Activated naive CD4-positive, alpha-beta T cell (primary cell): ENCODE measurements at places on chromosomes 12 and 14.
A peak's percentile ranks its signal among the peaks of the same experiment; 100 is the strongest.

DNA sequence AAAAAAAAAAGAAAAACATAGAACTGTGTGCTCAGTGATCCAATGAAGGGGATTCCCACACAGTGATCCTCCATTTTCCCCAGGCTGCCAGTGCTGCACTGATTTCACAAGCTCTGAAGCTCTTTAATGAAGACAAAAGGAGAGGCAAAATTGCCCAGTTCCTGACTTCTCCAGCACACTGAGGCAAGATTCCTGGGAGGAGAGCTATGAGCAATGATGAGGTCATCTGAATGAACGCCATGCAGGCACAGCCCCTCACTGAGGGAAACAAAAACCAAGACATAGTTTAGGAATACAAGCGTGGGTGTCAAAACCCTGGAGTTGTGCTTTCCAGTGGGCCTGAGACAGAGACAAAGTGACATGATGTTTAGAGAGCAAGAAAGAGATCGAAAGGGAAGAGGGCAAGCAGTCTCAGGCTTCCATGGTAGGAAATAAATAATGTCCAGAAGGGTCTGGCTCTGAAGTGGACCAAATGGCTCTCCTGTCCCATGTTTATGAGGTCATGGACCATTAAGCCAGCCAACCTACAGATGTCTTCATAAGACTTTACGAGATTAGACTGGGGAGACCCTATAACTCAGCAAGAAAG, 40.9 kb upstream of the SMUG1 start:
- no peak for DNase-seq

DNA sequence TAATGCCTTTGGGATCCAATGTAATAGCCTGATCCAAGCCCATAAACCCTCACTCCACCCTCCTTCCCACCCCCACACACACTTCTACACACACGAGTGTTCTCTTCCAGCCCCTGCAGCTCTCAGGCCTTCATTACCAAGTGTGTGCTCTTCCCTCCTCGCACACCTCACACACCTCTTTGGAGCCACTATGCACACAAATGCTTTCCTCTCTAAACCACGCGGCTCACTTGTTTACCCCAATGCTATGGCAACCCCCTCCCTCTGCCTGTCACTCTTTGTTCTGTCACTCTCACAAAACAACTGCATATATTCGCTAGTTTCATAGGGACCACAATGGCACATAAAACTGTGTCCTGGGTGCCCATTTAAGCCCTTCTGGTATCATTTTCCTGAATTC, 35.1 kb downstream of the PPP2R5E start:
- no peak for DNase-seq

DNA sequence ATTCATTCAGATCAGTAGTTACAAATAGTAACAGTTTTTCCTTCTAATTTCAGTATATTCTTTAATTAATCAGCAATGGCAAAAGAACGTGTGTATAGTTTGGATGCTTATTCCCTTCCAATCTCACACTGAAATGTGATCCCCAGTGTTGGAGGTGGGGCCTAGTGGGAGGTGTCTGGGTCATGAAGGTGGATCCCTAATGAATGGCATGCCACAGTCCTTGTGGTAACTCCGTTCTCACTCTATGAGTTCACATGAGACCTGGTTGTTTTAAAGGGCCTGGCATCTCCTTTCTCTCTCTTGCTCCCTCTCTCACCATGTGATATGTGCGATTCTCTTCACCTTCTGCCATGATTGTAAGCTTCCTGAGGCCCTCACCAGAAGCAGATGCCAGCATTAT, 18.9 kb upstream of the SYNDIG1L start:
- no peak for DNase-seq

DNA sequence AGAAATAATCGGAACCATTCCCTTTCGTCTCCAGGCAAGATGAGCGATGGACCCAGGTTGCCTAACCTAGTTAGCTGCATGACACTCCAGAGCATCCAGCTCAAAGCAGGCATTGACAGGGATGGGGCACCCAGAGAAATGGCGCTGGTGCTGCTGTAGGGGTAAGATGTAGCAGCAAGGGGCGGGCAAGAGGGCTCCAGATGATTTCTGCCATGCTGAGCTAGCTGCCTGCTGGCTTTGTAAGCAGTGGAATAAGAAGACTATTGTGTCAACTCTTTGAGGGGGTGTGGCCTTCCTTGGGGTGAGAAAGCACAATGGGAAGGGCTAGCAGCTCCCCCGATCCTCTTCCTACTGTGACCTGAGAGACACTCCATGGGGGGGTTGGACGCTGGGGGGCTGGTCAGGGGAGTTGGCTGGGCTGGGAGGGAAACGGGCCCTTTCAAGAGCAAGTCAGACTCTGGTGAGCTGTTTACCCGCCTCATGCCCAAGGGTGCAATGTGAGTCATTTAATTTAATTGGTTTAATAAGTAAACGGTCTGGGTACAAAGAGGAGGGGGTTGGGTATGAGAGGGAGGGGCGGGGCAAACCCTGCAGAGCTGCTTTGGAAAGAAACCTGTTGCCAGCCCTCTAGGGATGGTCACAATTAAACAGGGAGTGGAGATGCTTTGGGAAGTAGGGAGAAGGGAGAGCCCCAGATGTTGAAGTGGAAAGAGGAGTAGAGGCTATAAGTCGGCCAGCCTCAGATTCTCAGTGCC, 50.5 kb downstream of the B4GALNT3 start:
- no peak for DNase-seq

DNA sequence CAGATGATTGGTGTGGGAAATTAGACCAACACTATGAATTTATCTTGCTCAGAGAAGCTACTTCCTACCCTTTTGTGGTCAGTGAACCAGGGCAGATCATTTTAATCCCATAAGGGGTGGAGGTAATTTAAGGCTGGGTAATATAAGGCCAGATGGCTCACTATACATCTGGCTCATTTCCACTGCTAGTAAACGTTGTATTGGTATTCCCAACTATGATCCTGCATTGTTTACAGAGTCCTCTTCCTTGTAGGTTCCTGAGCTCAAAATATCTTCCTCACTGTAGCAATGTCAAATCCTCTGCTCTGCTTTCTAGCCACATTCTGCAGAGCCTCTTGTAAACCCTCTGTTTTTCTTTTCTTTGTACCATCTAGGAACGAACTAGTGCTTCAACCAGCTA, 93.0 kb upstream of the MGAT4C start:
- no peak for DNase-seq

DNA sequence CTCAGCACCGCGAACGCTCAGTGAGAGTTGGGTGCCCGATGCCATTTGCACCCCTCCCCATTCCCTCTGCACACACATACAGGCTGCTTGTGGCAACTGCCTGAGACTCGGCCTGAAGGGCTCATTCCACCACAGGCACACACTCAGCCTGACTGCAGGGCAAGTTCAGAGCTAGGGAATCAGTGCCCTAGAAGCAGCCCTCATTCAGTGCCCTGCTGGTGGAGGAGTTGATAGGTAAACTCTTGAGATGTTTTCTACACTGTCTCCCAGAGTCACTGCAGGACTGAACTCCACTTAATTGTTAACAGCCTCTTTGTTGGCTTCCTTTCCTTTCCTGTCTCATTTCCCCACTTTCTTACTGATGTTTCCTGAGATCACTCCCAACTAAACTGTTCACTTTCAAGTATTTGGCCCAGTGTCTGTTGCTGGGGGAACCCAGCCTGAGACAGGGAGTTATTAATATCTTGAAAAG, 16.9 kb downstream of the PPP1R36 start:
- no peak for DNase-seq

GRCh38 chr12:62817556-62818271, 117.2 kb downstream of the PPM1H start:
- DNase-seq, result no peak

DNA sequence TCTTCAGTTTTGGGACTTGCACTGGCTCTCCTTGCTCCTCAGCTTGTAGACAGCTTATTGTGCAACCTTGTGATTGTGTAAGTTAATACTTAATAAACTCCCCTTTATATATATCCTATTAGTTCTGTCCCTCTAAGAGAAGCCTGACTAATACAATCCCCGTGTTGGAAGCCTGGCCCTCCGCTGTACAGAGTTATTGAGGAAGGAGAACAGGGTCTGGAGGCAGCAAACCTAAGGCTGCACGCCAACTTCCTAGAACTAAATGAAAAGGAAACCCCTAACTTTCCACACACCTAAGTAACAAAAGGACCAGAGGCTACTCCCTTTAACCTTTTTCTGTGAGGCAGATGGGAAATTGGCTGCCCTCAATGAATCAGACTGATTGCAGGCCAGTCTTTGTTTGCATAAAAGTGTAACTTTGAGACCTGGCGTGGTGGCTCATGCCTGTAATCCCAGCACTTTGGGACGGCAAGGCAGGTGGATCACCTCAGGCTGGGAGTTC, 42.6 kb upstream of the LIMA1 start:
- no peak for DNase-seq

- DNase-seq, result no peak
These were observed 5.7 kb upstream of the VDR start for GRCh38 chr12:47910486-47910885.

- no peak for DNase-seq
These were observed 2.8 kb downstream of the GPR19 start for GRCh38 chr12:12693111-12693671.

DNA sequence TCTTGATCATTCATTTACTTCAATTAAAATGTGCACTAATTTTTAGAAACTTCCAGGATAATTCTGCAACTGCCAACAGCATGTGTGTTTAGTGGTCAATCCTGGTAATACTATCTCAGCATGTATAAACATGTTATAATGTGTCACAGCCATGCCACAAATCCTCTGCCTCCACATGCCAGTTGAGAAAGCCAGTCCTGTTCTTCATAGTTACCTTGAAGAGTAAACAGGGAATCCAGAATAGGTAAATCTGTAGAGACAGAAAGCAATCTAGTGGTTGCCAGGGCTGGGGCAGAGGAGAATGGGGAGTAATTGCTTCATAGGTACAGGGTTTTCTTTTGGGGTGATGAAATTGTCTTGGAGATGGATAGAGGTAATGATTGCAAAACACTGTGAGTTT, 85.9 kb downstream of the ARMH4 start:
- DNase-seq, result no peak

DNA sequence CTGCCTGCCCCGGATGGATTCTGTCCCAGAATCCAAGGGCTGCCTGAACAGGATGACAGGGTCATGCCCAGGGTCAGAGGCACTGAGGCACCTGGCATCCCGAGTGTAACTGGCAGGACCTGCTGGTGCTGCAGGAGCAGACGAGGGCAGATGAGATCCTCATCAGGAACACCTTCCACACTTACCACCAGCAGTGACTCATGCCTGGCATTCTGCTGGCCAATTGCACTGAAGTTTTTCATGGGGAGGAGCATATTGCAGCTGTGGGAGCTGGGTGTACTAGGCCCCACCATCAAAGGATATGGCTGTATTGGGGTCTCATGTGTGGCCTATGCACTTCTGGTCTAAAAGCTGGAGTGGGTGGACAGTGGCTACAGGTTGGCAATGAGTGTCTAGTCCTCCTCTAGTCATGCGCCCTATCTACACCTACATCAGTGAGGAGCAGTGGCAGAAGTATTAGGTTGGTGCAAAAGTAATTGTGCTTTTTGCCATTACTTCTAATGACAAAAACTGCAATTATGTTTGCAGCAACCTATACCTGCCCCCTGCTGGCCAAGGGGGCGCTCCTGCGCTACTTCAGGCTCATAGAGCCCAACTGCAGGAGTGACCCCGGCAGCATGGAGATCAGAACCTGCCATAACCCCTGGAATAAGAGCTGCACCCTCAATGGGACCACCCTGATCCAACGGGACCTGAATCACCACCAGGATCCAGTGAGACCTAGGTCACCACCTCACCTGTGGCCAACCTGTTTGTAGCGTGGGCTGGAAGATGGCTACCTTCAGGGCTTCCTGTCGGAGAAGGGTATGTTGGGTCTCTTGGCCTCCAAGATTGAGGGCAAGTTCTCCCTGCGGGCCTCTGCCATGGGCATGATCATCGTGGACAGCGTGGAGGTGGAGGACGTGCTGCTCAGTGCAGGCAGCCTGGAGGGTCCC, 8.0 kb upstream of the C12orf42 start:
- peak; percentile 8 for DNase-seq

DNA sequence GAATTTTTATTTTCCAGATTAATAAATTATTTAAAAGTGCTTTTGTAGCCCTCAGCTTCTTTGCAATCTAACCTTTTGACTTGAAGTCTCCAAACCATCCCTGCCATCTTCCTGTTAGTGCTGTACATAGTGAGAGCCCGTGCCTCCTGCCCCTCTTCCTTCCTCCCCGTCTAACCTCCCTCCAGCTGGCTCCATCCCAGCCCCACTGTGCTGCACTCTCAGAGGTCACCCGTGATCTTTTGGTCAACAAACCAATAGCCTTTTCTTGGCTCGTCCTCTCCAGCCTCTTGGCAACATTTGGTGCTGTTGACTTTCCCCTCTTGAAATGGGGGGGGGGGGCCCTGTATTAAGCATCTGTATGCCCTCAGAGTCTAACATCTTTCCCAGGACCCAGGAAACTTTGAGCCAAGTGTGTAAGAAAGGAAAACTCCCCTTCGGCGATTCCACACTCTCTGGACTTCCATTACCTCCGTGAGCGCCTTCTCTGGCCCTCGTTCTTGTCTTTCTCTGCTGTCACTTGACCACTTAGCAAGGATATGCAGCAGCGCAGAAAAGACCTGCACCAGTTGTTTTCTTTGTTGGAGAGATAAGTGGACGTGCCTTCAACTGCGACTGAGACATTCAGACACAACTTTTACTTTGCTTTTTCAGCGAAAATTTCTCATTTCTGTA, 44.1 kb downstream of the FBXW8 start:
- DNase-seq, result no peak

- no peak for DNase-seq
These were observed 16.3 kb downstream of the SMCO2 start for GRCh38 chr12:27462851-27463250.

DNA sequence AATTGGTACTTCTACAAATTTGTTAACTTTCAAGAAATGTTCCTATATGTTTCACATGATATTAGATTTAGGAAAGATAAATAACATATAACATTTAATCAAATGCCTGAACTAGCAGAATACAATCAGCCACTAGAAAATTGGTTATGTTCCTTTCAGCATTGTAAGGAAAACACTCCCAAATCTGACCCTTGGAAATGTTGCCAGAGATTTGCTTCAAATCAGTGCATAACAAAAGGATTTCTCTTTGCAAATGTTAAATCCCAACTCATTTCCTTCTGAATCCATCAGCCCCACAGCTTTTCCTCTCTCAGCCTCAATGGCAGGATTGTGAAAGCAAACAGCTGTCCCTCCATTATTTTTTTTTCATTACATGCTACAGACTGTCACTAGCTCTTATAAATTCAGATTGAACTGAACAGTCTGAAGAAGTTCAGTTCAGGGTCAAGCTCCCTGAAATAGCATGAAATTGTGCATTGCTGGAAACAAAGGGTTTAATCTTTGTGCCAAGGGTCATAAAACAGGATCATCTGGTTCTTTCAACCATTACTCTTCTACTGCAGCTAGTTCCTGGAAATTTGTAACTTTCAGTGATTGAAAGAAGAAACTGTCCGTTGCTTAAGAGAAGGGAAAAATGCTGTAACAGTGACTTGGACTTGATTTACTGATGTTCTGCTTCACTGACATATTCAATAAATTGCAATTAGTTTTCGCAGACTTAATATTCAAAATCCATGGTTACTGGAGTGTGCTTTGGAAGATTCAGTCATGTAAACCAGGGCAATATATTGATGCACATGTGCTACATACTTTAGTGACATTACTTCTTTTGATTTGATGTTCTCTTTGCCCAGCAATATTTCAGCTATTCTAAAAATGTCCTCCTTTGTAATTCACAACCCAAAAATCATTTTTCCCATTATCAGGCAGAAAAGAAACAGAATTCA, 246.4 kb downstream of the RPL10L start:
- DNase-seq, result no peak

- no peak for DNase-seq
These were observed 8.9 kb downstream of the DCP1B start for GRCh38 chr12:1995205-1995896.
